Mesangial cell (primary cell): ENCODE measurements at places on chromosomes 2 and 18. TPM values are rescaled to one million over a fixed set of nuclear protein-coding genes. Genes with fewer than 3 reads are reported as not detected.

PRKAG3 gene
- not detected in 2 replicates for total RNA-seq

PLB1 gene
- total RNA-seq = 0.81 and 2.9 TPM in 2 replicates

COL6A3 gene
- 209 and 496 TPM in 2 replicates for total RNA-seq

SERPINB3 gene
- not detected in 2 replicates for total RNA-seq
